ENCODE measurements at places on chromosomes 13 and 19.

GRCh38 chr13:70812481-70812880 is 704.2 kb upstream of the KLHL1 start:
- no peak for DNase-seq

DNA sequence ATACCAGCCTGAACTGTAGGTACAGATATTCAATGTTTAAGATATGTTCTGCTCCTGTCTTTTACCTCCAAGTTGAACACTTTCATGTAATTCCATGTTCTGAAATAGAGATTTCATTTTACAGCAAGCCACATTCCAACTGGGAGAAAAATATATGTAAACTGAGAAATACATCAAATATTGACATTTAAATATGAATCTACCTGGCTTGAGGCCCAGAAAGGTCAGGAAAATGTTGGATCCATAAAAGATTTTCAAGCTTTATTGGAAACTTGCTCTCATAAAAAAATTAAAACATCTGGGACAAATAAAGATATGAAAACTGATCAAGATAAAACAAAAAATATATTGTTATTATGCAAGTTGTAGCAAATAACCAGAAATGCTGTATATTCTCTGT is 1078.7 kb upstream of the ATXN8OS start:
- no peak for DNase-seq

- no peak for DNase-seq
Observed at GRCh38 chr13:38641164-38641948, 45.5 kb upstream of the FREM2 start.

DNA sequence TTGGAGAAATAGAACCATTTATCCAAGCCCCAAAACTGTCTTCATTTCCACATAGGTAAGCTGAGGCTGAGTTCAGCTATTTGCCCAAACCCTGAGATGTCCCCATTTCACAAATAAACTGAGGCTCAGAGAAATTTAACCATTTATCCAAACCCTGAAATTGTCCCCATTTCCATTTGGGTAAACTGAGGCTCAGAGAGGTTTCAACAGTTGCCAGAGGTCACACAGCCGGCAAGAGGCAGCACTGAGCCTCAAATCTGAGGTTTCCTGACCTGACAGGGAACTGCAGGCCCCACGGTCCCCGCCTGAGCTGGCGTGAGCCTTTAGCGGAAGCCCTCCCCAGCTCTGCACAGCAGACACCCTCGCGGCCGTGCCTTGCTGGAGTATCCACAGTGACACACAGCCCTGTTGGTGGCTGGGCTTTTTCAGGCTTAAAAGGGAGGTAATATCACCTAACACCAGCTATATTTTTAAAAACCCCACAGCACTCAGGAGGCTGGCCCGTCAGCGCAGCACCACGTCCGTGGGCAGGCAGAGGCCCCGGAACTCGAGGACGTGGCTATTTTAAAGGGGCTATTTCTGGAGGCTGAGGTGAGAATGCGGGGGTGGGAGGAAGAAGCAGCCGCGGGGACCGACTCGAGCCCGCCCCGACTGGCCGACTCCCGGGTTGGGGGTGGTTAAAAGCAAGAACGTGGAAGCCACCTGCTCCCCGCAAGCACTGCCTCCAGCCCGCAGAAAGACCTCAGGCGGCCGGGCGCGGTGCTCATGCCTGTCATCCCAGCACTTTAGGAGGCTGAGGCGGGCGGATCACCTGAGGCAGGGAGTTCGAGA is 18.5 kb downstream of the PTPRS start:
- no peak for DNase-seq
